Mucosa of descending colon (tissue), 3 donors: ENCODE measurements at places on chromosomes 1 and 21. TPM values are rescaled to one million over a fixed set of nuclear protein-coding genes. Genes with fewer than 3 reads are reported as not detected.

GRCh38 chr1:180301135-180301742 lies 71.2 kb downstream of the LHX4 start:
- DNase-seq = no peak

- no peak for DNase-seq
Measured at GRCh38 chr1:16165073-16165364, 9.2 kb upstream of the EPHA2 start.

DNA sequence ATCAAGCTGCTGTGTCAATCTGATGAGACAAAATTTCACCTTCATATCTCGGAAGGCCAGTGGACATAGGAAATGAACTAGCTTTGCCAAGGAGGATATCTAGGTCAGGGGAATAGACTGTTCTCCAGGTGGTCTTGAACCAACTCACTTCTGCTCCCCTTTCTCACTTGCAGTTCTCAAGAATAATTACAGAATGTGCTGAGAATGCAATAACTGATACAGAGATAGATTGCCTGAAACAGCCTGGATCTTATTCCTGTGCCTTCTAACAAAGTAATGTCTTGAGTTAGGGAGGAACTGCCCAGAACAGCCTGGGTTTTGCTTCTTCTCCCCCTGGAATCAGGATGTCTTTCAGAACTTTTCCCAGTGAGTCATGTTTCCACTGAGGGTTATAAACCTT lies 636.7 kb downstream of the KCNT2 start:
- DNase-seq = no peak

Gene MSH4
- 0.35 TPM for total RNA-seq

Gene ADAMTSL4
- 10.2 TPM for total RNA-seq

Gene SAMD11
- total RNA-seq = 2.2 TPM
